ENCODE measurements at places on chromosomes 2 and 18. TPM values are rescaled to one million over a fixed set of nuclear protein-coding genes. Genes with fewer than 3 reads are reported as not detected.

The RESP18 gene
- total RNA-seq = not detected

GRCh38 chr2:168565512-168565911, 109.4 kb downstream of the CERS6 start:
- no peak for DNase-seq
- H3K36me3 ChIP-seq = no peaks in the 10 kb centered on the region
- H3K27ac ChIP-seq = no peak overlapping the region
- no peaks in the 10 kb centered on the region for H3K4me1 ChIP-seq
- no peaks in the 10 kb centered on the region for H3K27me3 ChIP-seq

The AGXT gene
- 0.39 TPM for total RNA-seq

DNA sequence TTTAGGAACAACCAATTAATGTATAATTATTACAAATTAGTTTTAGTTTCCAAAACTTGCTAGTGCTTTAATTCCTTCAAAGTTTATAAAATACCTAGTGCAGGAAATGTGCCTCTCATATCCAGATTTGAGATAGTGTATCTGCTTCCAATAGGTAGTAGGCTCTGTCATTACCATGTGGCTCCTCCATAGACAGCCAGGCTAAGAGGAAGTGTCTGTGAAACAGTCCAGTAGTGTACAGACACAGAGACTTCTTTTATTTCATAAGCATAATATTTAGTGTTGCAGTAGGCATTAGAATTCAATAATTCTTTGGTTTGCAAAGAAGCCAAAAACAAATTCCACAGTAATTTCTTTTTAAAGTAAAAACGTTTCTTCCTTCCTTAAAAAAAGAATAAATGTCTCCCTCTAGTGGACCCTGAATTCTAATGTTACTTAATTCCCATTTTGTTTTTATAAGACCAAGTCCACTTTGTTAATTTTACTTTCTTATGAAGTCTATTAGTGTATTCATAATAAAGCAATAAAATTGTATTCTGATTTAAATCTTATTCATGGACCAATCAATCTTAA, 101.2 kb downstream of the NEB start:
- H3K4me1 ChIP-seq = peaks cover 11% of the 10 kb centered on the region
- DNase-seq = no peak
- no peak overlapping the region for H3K27ac ChIP-seq
- no peaks in the 10 kb centered on the region for H3K27me3 ChIP-seq
- H3K36me3 ChIP-seq = no peaks in the 10 kb centered on the region
- H3K4me3 ChIP-seq = no peak overlapping the region

DNA sequence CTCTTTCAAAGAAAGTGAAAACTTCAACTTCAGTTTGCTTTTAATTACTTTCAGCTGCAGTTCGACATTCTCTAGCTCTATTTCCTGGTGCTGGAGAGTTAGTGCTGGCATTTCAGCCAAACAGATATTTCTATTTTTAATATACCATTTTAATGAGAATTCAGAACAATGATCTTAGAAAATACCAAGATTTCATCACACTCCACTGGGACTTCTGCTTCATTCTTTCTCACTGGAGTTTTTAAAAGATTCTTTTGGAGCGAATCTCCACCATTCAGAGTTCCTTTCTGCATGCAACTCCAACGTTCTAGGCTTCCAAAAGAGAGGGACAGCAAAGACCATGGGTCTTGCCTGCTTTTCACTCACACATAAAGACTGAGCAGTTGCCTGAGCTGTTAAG, 94.2 kb downstream of the CABLES1 start:
- no peak overlapping the region for H3K4me3 ChIP-seq
- peaks cover 18% of the 10 kb centered on the region for H3K4me1 ChIP-seq
- H3K27ac ChIP-seq = no peak overlapping the region
- H3K27me3 ChIP-seq = no peaks in the 10 kb centered on the region
- peaks cover 8% of the 10 kb centered on the region for H3K36me3 ChIP-seq

- H3K4me3 ChIP-seq = no peak overlapping the region
- H3K4me1 ChIP-seq = no peaks in the 10 kb centered on the region
- H3K27me3 ChIP-seq = no peaks in the 10 kb centered on the region
- DNase-seq = no peak
These were observed 60.1 kb upstream of the CAPN13 start for GRCh38 chr2:30867385-30867784.
